ENCODE measurements at places on chromosomes 11 and 22. TPM values are rescaled to one million over a fixed set of nuclear protein-coding genes. Genes with fewer than 3 reads are reported as not detected.
A peak's percentile ranks its signal among the peaks of the same experiment; 100 is the strongest.

Gene SHISA8
- 0.15 TPM for polyA plus RNA-seq

Gene CCDC89
- polyA plus RNA-seq: 0.46 TPM

Gene SCT
- 0.95 TPM for polyA plus RNA-seq

Gene NKAPD1
- polyA plus RNA-seq: 11.1 TPM

Gene OR4D5
- polyA plus RNA-seq: not detected

Gene CD3D
- polyA plus RNA-seq: 2.2 TPM

Gene ESAM
- polyA plus RNA-seq: 13.9 TPM

Gene PYGM
- polyA plus RNA-seq: 3.1 TPM

Gene OR10A2
- polyA plus RNA-seq: not detected

Gene KDM4E
- polyA plus RNA-seq: not detected

Gene FAM168A
- 4.6 TPM for polyA plus RNA-seq

Gene SCN2B
- polyA plus RNA-seq: 0.46 TPM

Gene TMEM45B
- polyA plus RNA-seq: 16.5 TPM

Gene POU2AF1
- polyA plus RNA-seq: 8.8 TPM

GRCh38 chr11:116793772-116794097, 2.1 kb upstream of the APOA5 start:
- H3K4me3 ChIP-seq: no peak overlapping the region
- no peak overlapping the region for H3K27ac ChIP-seq
- no peaks in the 10 kb centered on the region for H3K36me3 ChIP-seq
- H3K4me1 ChIP-seq: peaks cover 34% of the 10 kb centered on the region
- H3K27me3 ChIP-seq: no peaks in the 10 kb centered on the region

- peak; percentile 84 for DNase-seq
- H3K27ac ChIP-seq: no peak overlapping the region
- H3K27me3 ChIP-seq: no peaks in the 10 kb centered on the region
- no peaks in the 10 kb centered on the region for H3K36me3 ChIP-seq
- H3K4me1 ChIP-seq: no peaks in the 10 kb centered on the region
- H3K4me3 ChIP-seq: no peak overlapping the region
Measured at GRCh38 chr11:61267437-61267841, 26.5 kb downstream of the PGA5 start.

GRCh38 chr11:127898422-127899365, 688.7 kb downstream of the ETS1 start:
- H3K27ac ChIP-seq: no peak overlapping the region
- no peaks in the 10 kb centered on the region for H3K36me3 ChIP-seq
- H3K27me3 ChIP-seq: no peaks in the 10 kb centered on the region

DNA sequence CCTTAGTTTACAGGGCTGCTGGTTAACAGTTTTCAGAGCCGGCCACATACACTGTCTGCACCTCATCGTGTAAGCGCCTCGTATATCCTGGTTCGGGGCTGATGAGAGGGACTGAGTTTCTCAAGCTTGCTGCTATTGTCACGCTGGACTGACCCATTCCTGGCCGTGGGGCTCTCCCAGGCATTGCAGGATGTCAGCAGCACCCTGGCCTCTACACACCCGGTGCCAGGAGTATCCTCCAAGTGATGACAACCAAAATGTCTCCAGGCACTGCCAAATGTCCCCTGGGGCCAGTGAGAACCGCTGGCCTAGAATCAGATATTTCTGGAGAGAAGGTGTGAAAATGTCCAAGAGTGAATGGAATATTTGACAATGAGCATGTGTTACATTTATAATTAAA, 82.8 kb downstream of the ST3GAL4 start:
- DNase-seq: no peak
- no peaks in the 10 kb centered on the region for H3K27me3 ChIP-seq
- peaks cover 7% of the 10 kb centered on the region for H3K4me1 ChIP-seq
- H3K27ac ChIP-seq: no peak overlapping the region
- H3K4me3 ChIP-seq: no peak overlapping the region

GRCh38 chr11:13052130-13052571, 43.0 kb downstream of the RASSF10 start:
- H3K4me3 ChIP-seq: no peak overlapping the region
- H3K36me3 ChIP-seq: no peaks in the 10 kb centered on the region
- DNase-seq: peak; percentile 66

DNA sequence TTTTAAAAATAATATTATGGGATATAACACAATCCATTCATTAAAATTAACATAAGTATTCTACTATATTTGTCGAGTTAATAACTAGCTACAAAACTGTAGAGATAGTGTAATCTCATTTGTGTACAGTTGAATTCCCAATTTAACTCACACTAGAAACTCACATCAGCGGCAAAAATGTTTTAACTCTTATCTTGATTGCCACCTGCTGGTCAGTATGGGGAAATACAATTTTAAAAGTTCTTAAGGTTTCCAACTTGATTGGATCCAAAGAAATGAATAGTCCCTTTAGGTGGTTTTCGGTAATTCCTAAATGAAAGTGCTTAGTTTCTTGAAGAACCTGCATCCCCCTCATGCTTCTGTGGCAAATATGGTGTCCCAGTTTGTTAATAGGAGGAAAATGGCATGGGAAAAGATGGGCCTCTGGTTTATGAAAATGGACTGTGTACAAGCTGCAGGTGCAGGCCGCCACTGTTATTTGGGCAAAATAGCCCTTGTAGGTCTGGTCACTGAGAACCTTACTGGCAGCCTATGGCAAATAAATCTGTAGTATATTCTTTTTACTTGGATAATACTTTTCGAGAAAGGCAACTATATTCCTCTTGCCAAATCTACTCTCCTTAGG, 33.7 kb upstream of the SLC17A6 start:
- no peaks in the 10 kb centered on the region for H3K27me3 ChIP-seq
- H3K4me3 ChIP-seq: no peak overlapping the region
- DNase-seq: peak; percentile 50
- no peaks in the 10 kb centered on the region for H3K4me1 ChIP-seq
- no peaks in the 10 kb centered on the region for H3K36me3 ChIP-seq

DNA sequence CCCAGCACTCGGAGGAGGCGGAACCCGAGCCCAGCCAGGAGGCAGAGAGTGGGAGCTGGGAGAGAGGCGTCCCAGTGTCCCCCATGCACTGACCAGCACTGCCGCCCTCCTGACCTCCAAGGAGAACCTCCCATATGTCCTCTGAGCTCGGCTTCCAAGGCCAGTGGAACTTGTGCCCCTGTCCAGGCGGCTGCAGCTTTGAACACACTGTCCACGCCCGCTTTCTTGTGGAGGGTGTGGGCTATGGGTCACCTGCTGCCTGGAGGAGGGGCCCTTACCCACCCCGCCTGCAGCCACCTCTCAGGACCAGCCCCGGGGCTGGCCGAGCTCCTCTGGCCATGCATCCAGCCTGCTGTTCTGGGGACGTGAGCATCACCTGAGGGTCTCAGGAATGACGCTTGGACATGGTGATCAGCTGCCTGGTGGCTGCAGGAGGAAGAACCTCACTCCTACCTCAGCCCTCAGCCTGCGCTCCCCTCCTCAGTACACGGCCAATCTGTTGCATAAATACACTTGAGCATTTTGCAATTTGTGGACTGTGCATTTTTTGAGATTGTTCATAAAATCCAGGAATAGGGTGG, 22.2 kb upstream of the MUC5B start:
- H3K4me3 ChIP-seq: no peak overlapping the region
- H3K27ac ChIP-seq: no peak overlapping the region
- DNase-seq: peak; percentile 25
- H3K27me3 ChIP-seq: peaks cover 11% of the 10 kb centered on the region

DNA sequence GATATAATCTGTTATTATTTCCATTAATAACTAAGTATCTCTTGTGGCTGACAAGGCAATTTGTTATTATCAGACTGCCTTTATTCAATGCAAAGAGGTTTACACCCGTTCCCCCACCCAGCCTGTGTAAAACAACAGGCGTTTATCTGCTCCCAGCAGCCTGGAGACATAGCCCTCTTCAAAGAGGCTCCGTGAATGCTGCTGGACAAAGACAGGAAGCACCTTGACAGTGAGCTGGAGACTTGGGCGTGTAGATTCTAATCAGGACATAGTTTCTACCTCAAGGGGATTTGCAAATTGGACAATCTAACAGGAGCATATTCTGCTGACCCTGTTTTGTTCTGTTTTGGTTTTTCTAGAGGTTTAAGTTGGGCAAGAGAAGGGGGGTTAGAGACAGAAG, 733.0 kb upstream of the KIRREL3 start:
- no peaks in the 10 kb centered on the region for H3K27me3 ChIP-seq
- no peak overlapping the region for H3K27ac ChIP-seq
- H3K4me3 ChIP-seq: no peak overlapping the region
- H3K4me1 ChIP-seq: no peaks in the 10 kb centered on the region
- no peaks in the 10 kb centered on the region for H3K36me3 ChIP-seq

DNA sequence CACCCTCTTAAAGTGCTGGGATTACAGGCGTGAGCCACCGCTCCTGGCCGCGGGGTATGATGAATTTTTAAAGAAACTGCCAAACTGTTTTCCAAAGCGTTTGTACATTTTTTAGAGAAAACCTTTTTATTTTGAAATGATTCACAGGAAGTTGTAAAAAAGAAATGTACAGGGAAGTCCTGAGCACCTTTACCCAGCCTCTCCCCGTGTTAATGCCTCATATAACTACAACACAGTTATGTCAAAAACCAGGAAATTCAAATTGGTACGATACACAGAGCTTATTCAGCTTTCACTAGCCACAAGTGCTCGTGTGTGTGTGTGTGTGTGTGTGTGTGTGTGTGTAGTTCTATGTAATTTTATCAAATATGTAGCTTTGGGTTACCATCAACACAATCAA, 7.0 kb upstream of the FAM118A start:
- H3K27me3 ChIP-seq: no peaks in the 10 kb centered on the region
- no peak overlapping the region for H3K27ac ChIP-seq
- H3K36me3 ChIP-seq: no peaks in the 10 kb centered on the region

DNA sequence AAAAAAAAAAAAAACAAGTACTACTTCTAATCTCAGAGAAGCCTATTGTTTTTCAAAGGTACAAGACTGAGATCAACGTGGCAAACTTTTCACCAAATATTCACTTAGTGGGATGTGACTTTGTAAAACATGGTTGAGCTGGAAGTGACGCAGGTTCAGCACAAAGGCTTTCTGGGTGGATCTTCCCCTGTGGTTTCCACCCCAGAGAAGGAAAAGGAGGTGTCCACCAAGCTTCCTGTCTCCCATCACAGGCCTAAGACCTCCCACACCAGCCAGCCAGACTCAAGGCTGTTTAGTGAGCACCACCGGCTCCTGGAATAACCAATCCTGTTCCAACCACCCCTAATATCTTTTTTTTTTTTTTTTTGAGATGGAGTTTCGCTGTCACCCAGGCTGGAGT, 5.7 kb downstream of the TMEM184B start:
- peaks cover 40% of the 10 kb centered on the region for H3K4me1 ChIP-seq
- no peaks in the 10 kb centered on the region for H3K36me3 ChIP-seq
- peak overlapping the region; percentile 96 for H3K27ac ChIP-seq
- H3K4me3 ChIP-seq: no peak overlapping the region

DNA sequence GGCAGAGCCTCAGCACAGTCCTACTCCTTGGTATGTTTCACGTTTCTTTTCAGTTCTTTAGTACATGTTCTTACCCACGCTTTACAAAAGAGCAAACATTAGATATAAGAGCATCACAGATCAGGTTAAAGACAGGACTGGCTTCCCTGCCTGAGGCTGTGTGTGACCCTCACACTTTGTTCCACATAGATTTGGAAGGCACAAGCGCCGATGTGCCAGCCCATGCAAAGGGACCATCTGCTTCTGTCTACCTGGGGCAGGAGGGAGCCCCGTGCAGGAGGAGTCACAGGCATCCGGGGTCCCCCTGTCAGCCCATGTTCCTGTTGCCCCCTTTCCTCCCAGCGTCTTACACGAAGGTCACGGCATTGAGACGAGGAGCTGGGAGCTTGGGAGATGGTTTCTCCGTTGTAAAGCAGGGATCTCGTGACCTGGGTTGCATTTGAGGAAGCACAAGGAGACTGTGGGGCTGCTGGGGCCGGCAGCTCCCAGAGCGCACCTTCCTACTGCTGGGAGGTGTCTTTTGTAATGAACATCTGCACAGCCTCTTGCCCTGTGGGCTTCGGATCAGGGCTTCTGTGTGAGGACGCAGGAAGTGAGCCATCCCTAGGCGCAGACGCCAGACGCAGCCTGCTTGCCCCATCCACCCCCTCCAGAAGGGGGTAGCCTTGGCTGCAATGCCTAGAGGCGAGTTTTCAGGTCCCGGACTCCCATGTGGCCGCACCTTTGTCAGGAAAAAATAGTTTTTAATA, 72.6 kb downstream of the SCN3B start:
- H3K4me3 ChIP-seq: no peak overlapping the region
- no peak for DNase-seq
- H3K36me3 ChIP-seq: no peaks in the 10 kb centered on the region
- H3K27ac ChIP-seq: no peak overlapping the region

DNA sequence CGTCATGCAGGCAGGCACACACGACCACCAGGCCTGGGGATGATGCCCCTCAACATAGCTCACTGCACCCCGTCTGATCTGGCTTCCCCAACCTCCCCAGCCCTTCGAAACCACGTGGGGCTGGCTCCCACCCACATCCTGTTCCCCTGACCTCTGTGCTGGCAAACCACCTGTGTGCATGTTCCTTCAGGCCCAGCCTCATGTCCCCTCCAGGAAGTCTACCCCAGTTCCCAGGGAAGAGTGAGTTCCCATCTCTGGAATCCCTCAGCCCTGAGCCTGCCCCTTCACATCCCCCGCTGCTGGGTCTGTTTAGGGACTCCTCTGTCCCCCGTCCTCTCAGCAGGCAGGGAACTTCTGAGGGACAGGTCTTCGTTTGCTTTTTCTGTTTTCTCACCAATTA, 7.1 kb downstream of the SLC7A4 start:
- no peak overlapping the region for H3K27ac ChIP-seq
- no peaks in the 10 kb centered on the region for H3K4me1 ChIP-seq
- H3K4me3 ChIP-seq: no peak overlapping the region
- no peak for DNase-seq
- no peaks in the 10 kb centered on the region for H3K27me3 ChIP-seq

DNA sequence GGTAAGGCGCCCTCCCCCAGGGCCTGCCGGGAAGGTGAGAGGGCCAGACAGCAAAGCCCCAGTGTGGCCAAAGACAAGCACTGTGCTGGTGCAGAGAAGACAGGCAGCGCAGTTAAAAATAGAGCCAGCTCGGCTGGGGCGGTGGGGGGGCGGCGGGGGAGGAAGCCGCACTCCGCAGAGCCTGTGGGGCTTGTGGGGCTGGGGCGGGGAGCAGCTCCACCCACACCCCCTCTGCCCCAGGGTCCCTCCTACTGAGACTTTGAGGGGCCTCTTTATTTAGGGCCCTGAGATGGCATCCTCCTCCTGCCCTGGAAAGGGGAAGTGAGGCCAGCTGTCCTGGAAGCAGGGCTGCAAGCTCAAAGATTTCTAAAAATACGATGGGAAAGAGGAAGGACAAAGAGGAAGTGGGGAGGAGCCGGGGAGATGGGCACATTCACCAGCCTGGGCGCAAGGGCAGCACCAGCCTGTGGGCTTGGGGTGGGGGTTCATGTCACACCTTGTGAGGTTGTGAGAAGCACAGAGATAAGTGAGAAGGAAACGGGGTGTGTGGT, 2.6 kb downstream of the CYTH4 start:
- no peaks in the 10 kb centered on the region for H3K36me3 ChIP-seq
- peak; percentile 40 for DNase-seq
- H3K4me1 ChIP-seq: peaks cover 19% of the 10 kb centered on the region
- peak overlapping the region; percentile 47 for H3K4me3 ChIP-seq
- H3K27me3 ChIP-seq: no peaks in the 10 kb centered on the region

DNA sequence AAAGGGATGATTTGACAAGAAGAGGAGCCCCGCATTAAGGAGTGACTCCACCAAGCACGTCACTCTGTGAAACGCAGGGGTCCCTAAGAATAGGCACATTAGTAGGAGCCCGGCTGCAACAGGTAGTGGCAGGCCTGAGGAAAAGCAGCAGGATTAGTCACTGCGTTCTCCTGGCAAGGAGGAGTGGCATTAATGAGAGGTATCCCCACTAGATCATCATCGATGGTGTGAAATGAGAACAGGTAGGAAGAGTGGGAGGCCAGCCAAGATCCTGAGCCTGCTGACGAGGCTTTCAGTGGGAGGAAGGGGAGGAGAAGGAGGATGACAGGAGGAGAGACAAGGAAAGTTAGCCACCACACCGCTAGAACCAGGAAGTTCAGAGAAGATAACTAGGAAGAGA, 38.6 kb downstream of the NRXN2 start:
- no peaks in the 10 kb centered on the region for H3K36me3 ChIP-seq
- no peaks in the 10 kb centered on the region for H3K27me3 ChIP-seq
